ENCODE measurements at places on chromosomes 12 and 14.
A peak's percentile ranks its signal among the peaks of the same experiment; 100 is the strongest.

DNA sequence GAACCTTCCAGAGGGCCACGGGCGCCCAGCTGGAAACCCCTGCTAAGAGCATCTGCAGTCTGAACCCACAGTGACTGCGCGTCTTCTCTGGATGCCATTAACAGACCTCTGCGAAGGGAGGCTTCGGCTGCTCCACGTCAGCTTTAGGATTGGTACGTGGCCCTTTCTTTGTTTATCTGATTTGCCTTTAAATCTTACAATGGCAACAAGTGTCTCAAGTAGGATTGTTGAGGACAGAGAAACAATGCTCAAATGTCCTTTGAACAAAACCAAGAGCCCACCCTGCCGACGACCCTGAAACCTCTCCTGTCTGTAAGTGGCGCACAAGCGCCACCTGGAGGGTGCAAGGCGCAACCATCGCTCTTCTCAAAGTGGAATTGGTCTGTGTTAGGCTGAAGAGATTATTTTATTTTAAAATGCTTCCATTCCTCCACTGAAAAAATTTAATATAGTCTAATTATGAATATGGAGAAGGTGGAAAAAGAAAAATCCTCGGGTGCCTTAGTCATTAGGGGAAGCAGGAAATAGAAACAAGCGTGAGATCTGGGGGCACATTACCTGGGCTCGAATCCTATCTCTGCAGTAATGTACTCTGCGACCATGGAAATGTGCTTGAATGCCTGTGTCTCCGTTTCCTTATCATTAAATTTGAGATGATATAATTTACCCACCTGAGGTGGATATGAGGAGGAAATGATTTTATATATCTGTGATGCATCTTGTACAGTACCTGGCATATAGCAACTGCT lies 82.6 kb upstream of the PTPRB start:
- DNase-seq: peak; percentile 73

DNA sequence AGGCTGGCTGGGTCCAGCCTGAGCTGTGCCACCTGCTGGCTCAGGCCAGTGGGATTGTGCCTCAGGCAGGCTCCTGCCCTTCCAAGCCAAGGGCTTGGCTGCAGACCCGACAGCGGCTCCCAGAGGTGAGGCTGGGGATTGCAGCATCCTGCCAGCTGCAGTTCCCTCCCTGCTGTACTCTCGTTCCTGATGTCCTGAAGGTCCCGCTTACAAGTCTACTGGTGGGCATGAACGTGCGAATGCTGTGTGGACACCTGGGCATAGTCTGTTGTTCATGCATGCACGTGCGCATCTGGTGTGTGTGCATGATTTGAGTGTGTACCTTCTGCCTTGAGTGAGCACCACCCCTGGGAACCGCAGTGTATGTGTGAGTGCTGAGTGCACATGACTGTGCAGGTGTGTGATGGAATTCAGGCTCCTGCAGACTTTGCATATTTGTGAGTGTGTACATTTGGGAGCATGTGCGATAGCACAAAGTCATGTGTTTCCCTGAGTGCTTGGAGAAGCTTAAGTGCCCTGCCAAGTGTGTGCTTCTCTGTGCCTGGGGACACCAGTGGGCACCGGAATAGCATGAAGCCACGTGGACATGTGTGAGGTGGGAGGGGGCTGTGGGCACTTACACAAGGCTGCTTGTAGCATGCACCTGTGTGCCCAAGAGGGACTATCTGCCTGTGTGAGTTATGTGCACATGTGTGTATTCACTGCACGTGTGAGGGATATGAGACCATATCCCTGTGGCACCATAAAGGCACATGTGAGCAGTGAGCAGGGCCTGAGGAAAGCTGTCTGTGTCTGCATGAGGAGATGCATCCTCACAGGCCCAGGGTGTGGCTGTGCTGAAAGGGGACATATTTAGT lies 19.3 kb upstream of the KRT7 start:
- DNase-seq: peak; percentile 94

DNA sequence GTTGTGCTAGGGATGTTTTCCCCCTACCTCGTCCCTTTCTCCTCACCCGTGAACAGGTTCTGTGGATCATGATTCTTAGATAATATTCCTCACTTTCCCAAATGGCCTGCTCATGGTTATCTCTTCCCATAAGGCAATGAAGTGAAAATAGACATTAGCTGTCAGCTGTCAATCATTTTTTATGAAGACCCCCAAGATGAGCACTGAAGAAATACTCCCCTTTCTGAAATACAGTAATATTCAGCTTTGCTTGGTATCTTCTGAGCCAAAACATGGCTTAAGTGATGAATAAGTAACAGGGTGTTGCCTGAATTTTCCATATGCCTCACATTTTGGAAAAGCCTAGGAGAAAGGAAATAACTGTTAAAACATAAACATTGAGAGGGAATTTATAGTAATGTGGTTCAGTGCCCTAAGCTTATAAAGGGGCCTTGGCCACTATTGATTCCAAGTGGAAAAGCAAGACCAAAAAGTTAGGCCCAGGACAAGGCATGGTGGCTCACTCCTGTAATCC lies 70.7 kb upstream of the NAP1L1 start:
- no peak for DNase-seq

GRCh38 chr12:91986084-91986483 lies 159.6 kb downstream of the BTG1 start:
- no peak for DNase-seq

DNA sequence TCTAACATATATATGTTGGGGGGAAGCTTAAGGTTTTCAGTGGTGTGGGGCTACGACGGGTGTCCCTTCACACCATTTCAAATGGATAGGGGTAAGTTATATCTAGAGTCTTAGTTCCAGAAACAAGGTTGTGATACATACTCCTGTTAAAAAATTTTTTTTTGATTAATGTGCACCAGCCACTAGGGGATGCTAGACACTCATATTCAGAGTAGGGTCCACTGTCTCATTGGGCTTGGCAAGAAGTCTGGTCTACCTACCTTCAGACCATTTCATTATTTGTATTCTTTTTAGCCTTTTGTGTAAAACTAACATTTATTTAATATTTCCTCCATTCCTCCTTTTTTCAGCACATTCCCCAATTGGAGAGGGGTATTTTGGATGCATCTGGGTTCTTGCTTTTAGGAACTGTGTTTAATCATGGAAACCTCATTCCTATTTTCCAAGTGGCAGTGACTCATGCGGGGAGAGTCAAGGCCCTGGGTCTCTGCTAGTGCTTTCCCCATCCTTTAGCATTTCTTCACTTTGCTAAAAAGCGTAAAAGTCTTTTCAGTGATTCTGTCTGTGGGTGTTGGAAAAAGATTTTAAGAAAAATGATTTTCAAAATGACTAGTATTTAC lies 33.4 kb downstream of the ANO4 start:
- no peak for DNase-seq

GRCh38 chr12:24948757-24949722 lies at the start of gene BCAT1:
TSS of gene BCAT1 (minus strand) at chr12:24949101. CDS start at chr12:24948932, 169 bp downstream.
- DNase-seq: peak; percentile 91

DNA sequence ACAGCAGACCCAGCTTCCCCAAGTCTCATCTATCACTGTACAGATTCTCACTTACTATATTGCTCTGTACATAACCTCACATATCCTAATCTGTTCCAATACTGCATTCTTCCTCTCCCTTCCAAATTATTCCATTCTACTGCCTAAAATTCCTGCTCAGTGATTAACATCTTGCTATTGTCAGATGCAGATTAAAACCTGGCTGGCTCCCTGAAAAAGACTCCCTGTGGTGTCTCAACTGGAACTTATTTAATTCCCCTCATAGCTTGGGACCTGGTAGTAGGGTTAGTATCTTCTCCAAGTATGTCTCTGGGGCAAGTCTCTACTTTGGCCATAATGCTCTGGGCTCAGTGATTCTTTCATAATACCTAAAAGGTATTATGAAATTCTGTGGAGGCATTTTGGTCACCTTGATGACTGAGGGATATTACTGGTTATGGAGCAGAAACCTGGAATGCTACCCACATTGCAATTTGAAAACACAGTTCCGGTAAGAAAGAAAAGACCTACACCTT lies 55.8 kb downstream of the PAWR start:
- DNase-seq: no peak

GRCh38 chr12:57864442-57865083 lies 18.0 kb upstream of the CTDSP2 start:
- DNase-seq: no peak

GRCh38 chr12:2323532-2324255 lies 270.9 kb downstream of the CACNA1C start:
- no peak for DNase-seq

DNA sequence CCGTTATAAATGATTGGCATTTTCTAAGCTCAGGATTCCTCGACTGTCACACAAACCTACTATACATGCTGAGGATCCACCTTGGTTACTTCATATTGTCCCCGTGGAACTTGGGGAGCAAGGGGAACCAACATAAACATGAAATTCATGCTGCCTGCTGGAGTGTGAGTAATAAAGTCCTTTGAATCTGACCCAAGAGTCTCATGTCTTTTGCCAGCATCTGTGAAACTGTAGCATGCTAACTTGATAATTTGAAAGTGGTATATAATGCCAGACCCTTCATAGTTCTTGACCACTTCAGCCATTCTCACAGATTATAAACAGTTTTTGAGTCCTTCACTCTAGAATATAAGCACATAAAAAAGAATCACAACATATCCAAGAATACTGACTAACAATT lies 17.1 kb downstream of the SLC35F4 start:
- no peak for DNase-seq

GRCh38 chr14:20204721-20205120 lies 14.0 kb downstream of the OR11G2 start:
- no peak for DNase-seq

DNA sequence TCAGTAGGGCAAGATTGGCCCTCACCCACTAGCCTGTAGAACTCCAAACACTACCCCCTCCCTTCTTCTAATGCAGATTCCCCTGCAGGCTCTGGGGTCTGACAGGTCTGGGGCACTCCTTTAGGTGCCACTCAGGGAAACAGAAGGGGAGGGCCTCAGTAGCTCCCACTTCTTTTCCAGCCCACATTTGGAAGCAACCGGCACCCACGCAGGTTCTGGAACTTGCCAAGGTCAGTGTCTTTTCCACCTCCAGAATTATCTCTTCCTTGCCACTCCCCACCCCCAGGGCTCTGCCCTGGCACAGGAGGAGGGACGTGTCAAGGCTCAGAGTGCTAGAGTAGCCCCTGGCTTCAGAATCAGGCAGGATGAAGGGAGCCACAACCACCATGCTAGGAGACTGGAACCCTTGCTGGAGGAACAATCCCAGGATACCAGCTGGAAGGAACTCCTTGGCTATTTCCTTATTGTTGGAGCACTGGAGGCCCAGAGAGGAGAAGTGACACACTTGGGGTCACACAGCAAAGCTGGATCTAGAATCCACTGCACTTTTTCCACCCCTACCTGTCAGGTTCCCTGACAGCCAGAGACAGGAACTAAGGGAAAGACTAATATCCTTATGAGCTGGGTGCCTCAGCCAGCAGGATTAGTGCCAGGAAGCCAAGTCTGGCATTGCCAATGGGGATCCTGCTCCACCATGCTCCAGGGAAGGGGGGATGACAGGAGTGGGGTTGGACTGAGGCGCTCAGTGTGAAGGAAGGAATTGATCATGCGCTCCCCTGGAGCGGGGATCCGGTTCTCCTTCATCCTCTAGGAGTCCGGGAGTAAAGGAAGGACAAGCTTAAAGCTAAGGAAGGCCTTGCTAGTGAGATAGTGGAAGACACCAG lies 1.8 kb upstream of the FIGNL2 start:
- no peak for DNase-seq

- no peak for DNase-seq
Measured at GRCh38 chr14:48580692-48581091, 905.3 kb upstream of the MDGA2 start.

- DNase-seq: no peak
Measured at GRCh38 chr12:1857086-1857485, 36.7 kb downstream of the LRTM2 start.

- no peak for DNase-seq
Measured at GRCh38 chr14:95069018-95069417, 88.3 kb downstream of the DICER1 start.

DNA sequence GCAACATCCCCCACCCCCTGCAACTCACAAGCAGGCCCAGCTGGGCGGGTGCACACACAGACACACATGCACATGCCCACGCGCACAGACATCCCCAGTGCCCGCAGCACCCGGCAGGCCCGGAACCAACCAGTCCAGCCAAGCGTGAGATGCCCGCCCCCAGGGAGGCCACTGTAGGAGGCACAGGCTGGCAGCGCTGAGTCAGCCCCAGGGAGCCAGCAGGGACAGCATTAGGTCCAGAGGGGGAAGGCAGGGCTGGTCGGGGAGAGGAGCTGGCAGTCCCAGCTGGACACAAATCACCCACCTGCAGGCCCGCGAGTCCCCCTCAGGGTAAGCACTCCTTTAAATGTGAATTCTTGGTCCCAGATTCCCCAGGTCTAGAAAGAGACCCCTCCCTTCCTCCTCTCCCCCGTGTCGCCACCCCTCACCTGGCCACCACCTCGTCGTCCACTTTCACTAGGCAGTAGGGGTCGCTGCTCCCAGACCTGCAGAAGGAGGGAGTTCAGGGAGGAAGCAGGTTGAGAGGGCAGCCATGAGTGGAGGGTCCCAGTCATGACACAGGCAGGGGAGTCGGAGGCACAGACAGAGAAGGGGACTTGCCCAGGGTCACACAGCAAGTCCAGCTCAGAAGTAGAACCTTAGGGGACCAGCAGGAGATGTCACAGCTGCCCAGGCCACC lies 5.0 kb downstream of the RASAL1 start:
- peak; percentile 45 for DNase-seq

DNA sequence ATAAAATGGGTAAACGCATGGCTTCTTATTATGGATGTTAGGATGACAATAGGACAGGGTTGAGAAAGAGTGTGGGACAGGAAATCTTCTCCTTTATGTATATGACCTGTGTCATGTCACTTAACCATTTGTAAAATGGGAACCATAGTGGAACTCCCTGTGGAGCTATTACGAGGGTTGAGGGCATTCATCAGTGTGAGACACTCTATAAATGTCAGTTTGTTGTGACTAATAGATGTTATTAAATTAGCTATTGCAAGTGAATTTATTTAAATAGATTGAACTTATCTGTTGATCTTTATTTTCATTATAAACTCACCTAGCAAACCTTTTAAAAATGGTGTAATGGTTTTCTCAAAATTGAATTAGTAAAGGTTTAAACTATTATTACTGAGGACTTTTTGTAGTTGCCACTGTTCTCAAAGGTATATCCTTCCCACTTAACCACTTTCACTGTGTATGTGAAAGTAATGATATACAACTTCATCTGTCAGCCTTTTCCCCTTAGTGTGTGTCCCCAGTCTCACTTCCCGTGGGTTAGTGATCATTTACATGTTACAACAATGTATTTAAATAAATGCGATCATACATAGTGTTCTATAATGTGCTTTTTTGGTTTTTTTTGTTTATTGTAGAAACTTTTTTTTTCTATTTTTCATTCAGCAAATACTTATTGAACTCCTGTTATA lies 17.1 kb downstream of the HELB start:
- no peak for DNase-seq

- DNase-seq: no peak
Measured at GRCh38 chr12:68043435-68043834, 54.2 kb downstream of the IFNG-AS1 start.

- DNase-seq: no peak
Measured at GRCh38 chr14:24875203-24875838, 174.6 kb downstream of the STXBP6 start.
